ENCODE measurements at places on chromosomes 16 and 17.

DNA sequence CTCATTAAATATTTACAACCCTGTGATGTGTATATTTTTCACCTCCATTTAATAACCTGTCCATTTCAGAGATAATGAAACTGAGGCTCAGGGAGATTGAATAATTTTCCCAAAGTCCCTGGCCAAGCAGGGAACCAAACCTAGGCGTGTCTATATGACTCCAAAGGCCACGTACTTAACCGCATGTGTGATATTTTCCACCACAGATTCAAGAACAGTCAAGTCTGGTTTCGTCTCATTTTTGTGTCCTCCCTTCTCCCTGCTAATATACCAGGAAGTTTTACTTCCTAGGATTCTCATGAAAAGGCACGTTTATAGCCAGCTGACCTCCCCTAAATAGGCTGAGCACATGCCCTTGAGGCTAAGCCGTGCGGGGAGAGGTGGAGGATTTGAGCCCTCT, 15.3 kb downstream of the WFIKKN2 start:
- no peak for DNase-seq

DNA sequence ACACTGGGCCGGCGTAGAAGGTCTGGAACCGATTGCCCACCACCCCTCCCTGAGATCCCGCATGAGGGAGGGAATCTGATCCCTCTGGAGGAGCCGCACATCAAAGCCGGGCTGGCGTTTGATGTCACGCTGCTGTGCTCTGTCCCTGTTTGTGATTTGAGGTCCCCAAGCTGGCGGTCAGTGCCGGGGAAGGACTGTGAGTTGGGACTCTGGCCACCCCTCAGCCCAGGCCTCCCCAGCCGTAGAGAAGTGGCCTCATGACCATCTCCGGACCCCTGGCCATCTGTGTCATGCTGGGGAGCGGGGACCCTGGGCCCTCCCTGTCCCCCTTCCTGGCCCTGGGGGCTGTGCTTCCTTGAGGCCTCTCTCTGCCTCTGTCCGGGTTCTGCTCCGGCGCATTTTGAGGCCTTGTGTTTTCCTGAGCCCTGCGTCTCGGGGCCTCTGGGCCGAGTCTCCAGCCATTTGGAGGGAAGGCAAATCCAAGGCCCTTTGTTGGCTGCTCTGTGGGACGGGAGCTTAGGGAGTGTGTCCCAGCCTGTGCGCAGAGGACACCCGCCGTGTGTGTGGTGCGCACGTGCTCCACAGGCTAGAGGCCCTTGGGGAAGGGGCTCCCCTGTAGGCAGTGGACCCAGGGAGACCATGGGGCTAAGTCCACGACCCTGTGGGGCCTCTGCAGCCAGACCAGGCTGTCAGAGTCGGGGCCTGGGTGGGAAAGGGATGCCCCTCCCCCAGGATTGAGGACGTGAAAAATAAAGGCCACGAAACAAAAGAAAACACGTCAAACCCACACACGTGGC, 15.1 kb downstream of the ASPSCR1 start:
- DNase-seq: no peak

DNA sequence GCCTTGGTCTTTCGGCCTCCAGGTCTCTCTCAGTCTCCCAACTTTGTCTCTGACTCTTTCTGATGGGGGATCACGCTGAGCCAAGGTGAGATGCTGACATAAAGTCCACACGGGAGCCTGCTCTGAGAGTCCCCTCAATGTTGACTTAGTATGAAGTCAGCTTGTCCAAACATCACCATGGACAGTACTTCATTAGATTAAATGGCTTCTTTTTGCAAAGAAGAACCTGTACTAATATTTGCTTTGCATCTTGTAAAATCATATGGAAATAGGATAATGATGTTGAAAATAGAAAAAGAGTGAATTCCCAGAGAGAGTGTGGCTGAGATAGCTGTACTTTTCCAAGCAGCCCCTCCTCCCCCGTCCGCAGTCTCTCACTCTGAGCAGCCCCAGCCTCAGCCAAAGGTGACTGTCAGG, 56.7 kb upstream of the SIAH1 start:
- DNase-seq: no peak

DNA sequence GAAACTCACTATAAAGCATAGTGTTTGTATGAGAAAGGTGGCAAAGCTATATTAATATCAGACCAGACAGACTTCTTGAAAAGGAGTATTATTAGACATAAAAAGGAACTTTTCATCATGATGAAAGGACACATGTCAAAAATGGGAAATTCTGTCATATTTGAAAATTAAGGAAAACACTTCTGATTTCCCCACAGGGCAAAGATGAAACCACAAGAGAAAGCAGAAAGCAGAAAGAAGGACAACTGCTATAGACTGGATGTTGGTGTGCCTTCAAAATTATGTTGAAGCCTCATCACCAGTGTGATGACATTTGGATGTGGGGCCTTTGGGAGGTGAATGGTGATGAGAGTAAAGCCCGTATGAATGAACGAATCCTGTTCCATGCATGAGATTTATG, 193.0 kb downstream of the STX8 start:
- no peak for DNase-seq

- DNase-seq: no peak
Measured at GRCh38 chr16:57801809-57802340, 416 bp downstream of the KIFC3 start.

DNA sequence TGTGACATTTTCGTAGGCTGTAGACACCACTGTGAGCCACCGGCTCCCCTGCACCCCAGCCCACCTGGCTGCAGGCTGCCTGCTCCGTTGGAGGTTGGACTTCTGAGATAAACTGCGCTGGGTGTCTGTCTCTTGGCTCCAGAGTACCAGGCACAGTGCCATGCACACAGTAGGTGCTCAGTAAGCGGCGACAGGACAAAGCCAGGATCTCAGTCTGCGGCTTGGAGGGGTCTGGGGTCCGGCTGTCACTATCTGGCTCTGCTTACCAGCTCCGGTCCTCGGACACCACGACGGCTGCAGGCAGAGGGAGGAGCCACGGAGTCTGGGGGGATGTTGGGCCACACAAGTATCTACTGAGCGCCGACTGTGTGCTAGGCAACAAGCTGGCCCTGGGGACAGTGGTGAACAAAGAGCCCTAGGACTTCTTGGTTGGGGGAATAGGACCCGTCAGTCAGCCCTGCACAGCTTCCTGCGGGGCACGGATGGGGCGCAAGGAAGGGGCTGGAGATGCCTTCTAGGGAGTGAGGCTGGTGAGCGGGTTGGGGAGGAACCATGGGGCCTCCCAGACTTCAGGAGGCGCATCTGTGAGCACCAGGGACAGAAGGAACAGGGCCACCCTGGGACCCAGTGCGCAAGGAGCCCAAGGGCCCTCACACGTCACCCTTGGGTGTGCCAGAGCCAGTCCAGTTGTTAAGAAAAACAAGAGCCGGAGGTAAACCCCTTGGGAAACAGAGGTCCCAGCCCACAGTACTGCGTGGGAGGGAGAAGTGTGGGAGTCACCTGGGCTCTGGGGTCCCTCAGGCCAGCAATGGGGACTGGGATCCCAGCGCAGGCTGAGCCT, 17.3 kb downstream of the JPH3 start:
- DNase-seq: no peak

DNA sequence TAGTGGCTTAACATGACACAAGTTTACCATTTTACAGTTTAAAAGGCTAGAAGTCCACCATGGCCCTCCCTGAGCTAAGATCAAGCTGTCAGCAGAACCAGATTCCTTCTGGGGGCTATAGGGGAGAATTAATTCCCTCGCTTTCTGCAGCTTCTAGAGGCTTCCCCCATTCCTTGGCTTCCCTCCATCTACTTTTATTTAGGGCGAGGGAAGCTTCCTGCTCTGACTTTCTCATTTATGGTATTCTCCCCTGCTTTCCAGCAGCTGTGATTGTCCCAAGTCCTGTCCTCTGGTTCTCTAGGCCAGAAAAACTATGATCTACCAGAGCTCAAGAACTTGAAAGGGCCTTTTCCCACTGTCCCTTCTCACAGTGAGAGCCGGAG, 4.3 kb downstream of the CETP start:
- no peak for DNase-seq
